Chondrocyte (in vitro differentiated cells): ENCODE measurements at places on chromosomes 16 and 17. TPM values are rescaled to one million over a fixed set of nuclear protein-coding genes. Genes with fewer than 3 reads are reported as not detected.

The SLC16A11 gene
- 0.41 to 0.85 TPM (median 0.47 TPM) in 3 replicates for total RNA-seq

GRCh38 chr16:1993731-1994131 lies 4.0 kb downstream of the SYNGR3 start:
- no peak for DNase-seq
- peaks cover 8% of the 10 kb centered on the region for H3K4me1 ChIP-seq
- no peak overlapping the region for H3K4me3 ChIP-seq
- peaks cover 11% of the 10 kb centered on the region for H3K27me3 ChIP-seq
- H3K36me3 ChIP-seq = peaks cover 7% of the 10 kb centered on the region

The GPR179 gene
- total RNA-seq = 0.56 TPM in 1 of 3 replicates, not detected in the others

- peaks cover 12% of the 10 kb centered on the region for H3K27me3 ChIP-seq
- DNase-seq = peak; percentile 89
- no peaks in the 10 kb centered on the region for H3K4me1 ChIP-seq
Measured at GRCh38 chr16:23754594-23755483, at the start of gene CHP2. CHP2 (plus strand) TSS chr16:23755026; CDS start chr16:23755050, 24 bp downstream.

The TVP23A gene
- 0.07 TPM in 1 of 3 replicates, not detected in the others for total RNA-seq

The TLCD2 gene
- total RNA-seq = 5.6 to 9.5 TPM (median 9.2 TPM) in 3 replicates

GRCh38 chr17:21089145-21089544 lies 37.6 kb upstream of the DHRS7B start:
- H3K4me1 ChIP-seq = peaks cover 6% of the 10 kb centered on the region
- no peaks in the 10 kb centered on the region for H3K36me3 ChIP-seq
- no peak for DNase-seq
- no peak overlapping the region for H3K27ac ChIP-seq

DNA sequence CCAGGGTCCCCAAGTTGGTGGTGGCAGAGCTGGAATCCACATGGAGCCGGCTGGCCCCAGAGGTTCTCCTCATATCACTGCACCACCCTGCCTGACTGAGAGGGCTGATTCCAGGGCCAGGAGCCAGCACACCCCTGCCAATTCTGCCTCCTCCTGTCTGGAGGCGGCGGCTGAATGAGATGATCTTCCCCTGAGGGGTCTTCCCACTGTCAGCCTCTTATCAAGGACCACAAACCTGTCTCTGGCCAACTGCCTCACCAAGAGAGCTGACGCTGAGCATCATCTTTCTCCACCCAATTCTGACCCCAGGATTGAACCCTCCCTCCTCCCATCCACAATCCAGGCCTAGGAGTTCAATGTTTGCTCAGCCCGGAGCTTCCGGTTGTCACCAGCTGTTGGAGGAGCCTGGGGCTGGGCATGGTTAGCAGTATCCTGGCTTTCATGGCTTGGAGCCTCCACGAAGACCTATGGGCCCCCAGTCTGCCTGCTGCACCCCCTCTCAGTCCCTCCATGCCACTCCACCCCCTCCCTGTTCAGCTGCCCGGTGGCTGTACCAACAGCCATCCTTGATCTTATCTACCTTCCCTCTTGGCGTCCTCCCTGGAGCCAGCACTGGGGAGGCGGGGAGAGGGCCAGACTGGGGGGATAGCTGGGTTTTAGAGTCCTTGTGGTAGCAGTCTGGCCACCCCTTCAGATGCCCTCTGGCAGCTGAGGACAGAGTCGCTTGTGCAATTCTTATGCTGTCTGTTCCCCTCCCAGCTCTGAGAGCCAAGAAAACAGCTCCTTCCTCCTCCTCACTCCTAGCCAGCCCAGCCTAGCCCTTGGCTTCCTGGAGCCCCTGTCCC lies 25.6 kb downstream of the ABCC3 start:
- no peaks in the 10 kb centered on the region for H3K36me3 ChIP-seq
- no peaks in the 10 kb centered on the region for H3K27me3 ChIP-seq
- DNase-seq = no peak
- H3K4me3 ChIP-seq = no peak overlapping the region

The CHD9NB gene
- total RNA-seq = 0.85 to 3.1 TPM (median 1.5 TPM) in 3 replicates

- H3K36me3 ChIP-seq = peaks cover 16% of the 10 kb centered on the region
- H3K27me3 ChIP-seq = no peaks in the 10 kb centered on the region
- no peak overlapping the region for H3K4me3 ChIP-seq
- DNase-seq = no peak
- no peak overlapping the region for H3K27ac ChIP-seq
- peaks cover 25% of the 10 kb centered on the region for H3K4me1 ChIP-seq
Measured at GRCh38 chr17:63282455-63282854, 163.7 kb downstream of the CYB561 start.

DNA sequence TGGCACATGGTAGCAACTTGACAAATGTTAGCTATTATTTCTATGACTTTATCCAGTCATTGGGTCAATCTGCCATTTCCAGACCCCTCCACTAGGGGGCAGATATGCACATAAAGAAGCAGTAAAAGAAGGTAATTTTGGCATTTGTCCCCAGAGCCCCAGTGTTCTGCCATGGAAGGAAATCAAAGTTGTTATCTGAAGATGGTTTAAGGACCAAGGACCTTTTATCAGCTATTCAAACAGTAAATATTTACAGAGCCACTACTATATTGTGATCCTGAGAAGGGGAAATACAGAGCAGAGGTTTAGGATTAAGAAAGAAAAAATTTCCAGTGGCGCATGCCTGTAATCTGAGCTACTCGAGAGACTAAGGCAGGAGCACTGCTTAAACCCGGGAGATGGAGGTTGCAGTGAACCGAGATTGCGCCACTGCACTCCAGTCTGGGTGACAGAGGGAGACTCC lies 20.0 kb downstream of the TRAF4 start:
- H3K27ac ChIP-seq = peak overlapping the region; percentile 68
- peaks cover 8% of the 10 kb centered on the region for H3K36me3 ChIP-seq
- peaks cover 12% of the 10 kb centered on the region for H3K4me1 ChIP-seq
- no peak for DNase-seq
- H3K4me3 ChIP-seq = no peak overlapping the region

DNA sequence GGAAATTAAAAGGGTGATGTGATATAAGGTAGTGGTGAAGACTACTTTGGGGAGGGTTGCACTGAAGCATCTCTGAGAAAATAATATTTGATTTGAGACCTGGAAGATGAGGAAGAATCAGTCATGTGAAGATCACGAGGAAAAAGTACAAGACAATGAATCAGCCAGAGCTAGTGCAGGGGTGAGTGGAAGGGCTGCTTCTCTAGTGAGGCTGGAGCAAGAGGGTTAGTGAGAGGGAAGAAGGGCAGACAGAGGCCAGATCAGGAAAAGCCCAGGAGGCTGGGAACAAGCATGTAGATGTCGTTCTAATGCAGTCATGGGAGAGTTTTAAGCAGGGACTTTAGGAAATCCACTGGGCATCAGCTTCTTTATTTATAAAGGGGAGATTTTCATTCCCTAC lies 504.2 kb upstream of the SALL1 start:
- no peak overlapping the region for H3K4me3 ChIP-seq
- no peaks in the 10 kb centered on the region for H3K4me1 ChIP-seq
- H3K27ac ChIP-seq = no peak overlapping the region
- H3K27me3 ChIP-seq = peaks cover 2% of the 10 kb centered on the region
- DNase-seq = no peak
- H3K36me3 ChIP-seq = no peaks in the 10 kb centered on the region

GRCh38 chr17:21174186-21174585 lies 39.8 kb downstream of the TMEM11 start:
- peak overlapping the region; percentile 83 for H3K27ac ChIP-seq
- no peak overlapping the region for H3K4me3 ChIP-seq
- H3K36me3 ChIP-seq = peaks cover 6% of the 10 kb centered on the region
- H3K27me3 ChIP-seq = no peaks in the 10 kb centered on the region
- peaks cover 28% of the 10 kb centered on the region for H3K4me1 ChIP-seq

The RNF40 gene
- 71.1 to 104 TPM (median 78.6 TPM) in 3 replicates for total RNA-seq

- no peak for DNase-seq
- H3K4me3 ChIP-seq = no peak overlapping the region
- H3K27me3 ChIP-seq = no peaks in the 10 kb centered on the region
- H3K4me1 ChIP-seq = peaks cover 37% of the 10 kb centered on the region
- H3K36me3 ChIP-seq = peaks cover 9% of the 10 kb centered on the region
Measured at GRCh38 chr17:82865774-82866395, 26.1 kb upstream of the ZNF750 start.

The OTOP2 gene
- total RNA-seq = not detected in 3 replicates

DNA sequence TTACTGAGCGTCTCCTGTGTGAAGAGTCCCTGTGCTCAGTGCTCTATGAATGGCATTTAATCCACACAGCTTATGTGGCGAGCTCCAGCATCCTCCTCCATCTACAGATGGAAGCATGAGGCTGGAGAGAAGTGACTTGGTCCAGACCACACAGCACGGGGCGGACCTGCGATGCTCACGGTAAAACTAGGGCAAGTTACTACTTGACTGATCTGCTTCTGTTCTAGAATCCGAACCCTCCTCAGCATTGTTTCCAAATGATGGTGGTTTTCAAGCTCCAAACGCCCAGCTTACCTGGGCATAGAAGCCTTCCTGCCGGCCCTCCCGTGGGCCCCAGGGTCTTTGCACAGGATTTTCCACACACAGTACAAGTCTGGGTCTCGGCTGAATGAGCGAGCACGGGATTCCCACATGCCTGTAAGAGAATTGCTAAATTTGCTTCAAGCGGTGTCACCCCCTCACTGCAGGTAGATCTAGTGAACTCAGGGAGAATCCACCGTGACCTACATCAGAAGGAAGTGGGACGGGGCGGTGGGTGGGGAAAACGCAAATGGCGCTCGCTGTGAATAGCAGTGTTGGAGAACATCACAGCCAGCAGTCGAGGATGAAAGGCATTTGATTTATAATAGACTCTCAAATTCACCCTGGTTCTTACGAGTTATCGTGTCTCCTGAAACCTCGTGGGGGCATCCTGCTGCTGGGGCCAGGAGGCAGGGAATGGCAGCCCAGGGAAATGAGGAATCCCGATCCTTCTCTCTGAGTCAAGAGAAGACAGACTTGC lies 101.1 kb downstream of the CMIP start:
- H3K4me3 ChIP-seq = no peak overlapping the region
- H3K27ac ChIP-seq = no peak overlapping the region
- DNase-seq = peak; percentile 49

The KRT36 gene
- not detected in 3 replicates for total RNA-seq

DNA sequence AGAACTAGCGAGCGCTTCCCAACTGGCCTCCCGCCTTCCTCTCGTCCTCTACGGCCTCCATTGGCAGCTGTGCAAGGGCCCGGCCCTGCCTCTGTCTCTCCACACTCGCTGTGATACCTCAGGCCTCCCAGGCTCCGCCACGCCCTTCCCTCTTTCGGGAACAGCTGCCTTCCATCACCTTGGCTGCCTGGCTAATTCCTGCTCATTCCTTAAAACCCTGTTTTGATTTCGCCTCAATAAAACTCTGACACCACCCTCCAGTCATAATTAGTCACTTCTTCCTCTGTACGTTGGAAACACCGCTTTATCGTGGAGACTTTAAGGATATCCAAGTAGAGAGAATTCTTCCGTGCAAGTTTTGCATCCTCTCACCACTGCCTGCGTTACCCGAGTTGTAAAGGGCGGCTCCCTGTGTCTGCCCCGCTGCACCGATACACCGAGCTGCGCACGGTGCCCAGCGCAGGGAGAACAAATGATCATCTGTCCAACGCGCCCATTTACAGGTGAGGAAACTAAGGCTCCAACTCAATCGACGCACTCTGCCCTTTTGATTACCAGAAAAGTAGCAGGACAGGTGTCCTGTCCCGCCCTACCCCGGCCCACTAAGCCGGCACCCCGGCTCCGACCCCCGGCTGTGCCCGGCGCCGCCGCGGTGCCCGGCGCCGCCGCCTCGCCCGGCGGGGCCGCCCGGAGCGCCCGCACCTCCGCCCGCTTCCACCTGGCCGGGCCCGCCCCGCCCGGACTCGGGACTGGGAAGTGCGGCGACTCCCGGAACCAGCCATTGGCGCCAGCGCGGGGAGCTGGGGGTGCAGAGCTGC lies 139.7 kb downstream of the SEC14L1 start:
- peaks cover 3% of the 10 kb centered on the region for H3K27me3 ChIP-seq
- H3K36me3 ChIP-seq = no peaks in the 10 kb centered on the region
- peak overlapping the region; percentile 34 for H3K27ac ChIP-seq
- H3K4me1 ChIP-seq = peaks cover 42% of the 10 kb centered on the region

The PYDC1 gene
- total RNA-seq = not detected in 3 replicates

DNA sequence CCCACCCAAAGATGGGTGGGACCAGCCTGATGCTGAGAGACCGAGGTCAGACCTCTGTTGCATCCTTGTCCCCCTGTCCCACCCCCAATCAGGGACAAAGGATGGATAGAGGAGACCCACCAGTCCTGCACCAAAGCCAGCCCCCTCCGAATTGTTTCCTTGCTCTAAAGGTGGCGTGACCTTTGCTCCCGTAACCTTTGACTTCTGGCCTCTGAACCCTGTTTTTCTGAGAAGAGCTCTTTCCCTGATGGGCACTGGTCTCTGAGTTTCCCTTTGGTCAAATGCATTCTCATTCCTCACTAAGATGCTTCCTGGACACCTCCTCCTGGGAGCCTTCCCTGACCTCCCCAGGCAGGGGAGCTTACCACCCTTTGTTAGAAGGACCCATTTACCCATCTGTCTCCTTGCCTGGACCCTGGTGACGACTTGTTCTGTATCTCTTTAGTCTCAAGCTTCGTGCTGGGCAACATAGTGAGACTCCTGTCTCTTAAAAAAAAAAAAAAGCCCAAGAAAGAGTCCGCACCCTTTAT lies 5.3 kb upstream of the NEUROD2 start:
- H3K4me3 ChIP-seq = no peak overlapping the region
- H3K27me3 ChIP-seq = peaks cover 41% of the 10 kb centered on the region

DNA sequence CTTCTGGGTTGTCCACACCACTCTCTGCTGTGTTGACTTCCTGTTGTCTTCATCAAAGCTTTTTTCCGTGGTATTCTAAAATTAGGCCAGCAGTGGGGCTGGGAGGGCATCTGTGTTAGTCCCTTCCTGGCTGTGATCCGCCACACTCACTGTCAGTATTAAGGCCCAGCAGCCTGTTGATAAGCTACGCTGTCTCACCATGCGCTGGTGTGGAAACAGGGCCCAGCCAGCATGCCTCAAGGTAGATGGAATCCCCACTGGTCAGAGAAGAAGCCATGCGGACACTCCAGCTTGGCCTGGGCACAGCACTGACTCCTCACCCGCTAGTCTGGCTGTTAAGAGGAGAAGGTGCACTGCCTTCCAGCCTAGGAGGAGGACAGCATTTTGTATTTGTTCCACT lies 11.4 kb downstream of the CDR2L start:
- H3K36me3 ChIP-seq = peaks cover 9% of the 10 kb centered on the region
- no peak overlapping the region for H3K4me3 ChIP-seq
- no peak overlapping the region for H3K27ac ChIP-seq

The ZNF821 gene
- 10.6 to 12.0 TPM (median 11.2 TPM) in 3 replicates for total RNA-seq

DNA sequence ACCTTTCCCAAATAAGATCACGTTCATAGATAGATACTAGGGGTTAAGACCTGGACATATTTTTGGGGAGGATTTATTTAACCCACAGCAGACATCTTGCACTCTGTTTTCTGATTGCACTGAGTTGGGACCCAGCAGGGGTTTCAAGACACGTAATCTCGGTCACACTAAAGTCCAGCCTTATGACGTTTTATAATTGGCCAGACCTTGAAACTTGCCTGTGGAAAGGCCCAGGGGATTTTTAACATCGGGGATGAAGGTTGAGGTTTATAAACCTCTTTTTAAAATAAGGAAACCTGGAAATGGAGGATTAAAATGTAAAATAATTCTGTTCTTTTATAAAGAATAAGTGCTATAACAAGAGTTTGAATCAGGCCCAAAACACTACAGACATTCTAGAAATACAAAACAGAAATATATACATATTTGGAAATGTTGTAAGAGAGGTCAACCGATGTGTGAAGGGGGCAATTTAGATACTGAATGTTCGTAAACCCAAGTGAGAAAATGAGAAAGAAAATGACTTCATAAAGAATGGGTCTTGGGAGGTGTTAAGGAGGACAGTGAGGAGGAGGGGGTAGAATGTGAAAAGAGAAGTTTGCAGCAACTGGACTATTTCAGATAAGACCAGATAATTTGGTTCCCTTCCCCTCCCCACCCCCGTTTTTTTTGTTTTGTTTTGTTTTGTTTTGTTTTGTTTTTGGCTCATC lies 61.1 kb upstream of the NOL11 start:
- no peak overlapping the region for H3K4me3 ChIP-seq
- no peaks in the 10 kb centered on the region for H3K27me3 ChIP-seq
- no peaks in the 10 kb centered on the region for H3K36me3 ChIP-seq
